ENCODE measurements at places on chromosomes 2 and 18. TPM values are rescaled to one million over a fixed set of nuclear protein-coding genes. Genes with fewer than 3 reads are reported as not detected.

DNA sequence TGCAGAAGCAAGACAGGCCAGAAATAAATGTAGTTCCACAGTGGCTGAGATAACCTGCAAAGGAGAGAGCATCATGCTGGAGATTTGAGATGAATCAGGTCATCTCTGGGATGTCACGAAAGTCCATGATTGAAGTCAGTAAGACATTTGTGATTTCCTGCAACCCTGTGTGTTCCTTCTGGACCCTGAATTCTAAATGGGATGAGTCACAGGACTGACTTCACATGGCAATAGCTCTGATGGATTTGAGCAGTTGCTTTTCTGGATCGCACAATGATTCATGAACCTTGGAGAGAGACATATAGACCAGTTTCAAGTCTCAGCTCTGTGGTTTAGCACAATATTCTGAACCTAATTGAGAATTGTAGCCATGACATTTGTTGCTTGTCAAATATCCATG, 102.9 kb downstream of the TSN start:
- DNase-seq = no peak

DNA sequence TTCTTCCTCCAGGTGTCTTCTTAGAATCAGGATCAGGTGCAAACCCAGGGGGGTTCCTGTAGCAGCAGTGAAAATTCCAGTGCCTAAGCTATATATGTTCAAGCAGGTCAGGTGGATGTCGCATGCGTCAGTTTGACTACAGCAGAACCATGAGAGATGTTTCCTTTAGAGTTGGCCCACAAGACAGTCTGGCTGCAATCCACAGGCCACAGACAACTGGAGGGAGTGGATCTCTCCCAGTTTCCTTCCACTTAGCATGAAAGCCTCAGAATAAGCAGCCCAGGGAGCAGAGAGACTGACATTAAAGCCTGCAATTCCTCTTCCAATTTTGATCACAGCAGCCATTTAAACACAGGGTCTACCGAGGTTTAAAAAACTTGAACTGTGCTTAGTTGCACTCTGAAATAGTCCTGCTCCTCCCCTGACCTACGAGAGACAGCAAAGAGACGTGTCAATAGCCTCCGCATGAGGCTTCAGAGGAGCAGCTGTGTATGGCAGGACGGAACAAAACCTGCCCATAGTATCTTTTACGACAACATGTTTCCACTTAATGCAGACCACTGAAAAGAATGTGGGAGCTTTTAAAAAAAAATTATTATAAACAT, 988 bp upstream of the KCNE4 start:
- peak; percentile 45 for DNase-seq

- DNase-seq = no peak
Observed at GRCh38 chr2:43513216-43513615, 82.6 kb downstream of the THADA start.

The MYO5B gene
- 2.5 TPM for polyA plus RNA-seq

DNA sequence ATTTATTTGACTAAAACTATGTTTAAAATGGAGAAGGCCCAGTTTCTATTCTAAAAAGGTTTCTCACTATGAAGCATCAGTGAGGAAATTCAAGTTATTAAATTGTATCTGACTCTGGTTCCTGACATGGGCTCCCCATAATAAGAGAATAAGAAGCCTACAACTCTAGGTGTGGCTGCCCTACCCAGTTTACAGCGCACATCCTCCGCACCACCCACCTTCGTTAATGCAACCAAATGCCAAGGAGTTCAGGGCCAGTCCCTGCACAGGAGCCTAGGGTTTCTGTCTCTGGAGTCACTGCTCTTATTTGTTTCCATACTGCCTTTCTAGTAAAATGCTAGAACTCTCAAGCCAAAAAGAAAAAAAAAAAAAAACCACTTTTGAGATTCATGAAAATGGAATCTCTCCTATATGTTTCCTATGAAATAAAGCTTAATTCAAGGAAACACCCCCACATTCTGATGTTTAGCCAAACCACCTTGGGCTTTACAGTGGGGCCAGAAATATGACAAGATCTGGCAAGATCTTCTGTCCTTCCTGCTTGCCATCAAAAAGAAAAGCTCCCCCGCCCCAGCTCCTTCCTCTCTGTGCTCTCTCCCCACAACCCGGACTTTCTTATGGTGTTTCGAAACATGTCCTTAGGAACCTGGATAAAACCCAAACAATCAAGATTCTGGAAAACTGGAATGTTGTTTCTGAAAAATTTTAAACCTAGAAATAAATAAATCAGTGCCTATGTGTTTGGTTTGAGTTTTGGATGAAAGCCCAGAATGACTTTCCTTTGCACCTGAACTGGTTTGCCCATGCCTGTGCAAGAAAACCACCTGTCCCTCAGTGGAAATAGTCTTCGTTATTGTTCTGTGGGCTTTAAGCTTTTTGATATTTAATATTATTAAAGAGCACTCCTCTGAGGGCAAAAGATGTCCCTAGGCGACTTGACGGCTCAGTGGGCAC, 136.7 kb downstream of the SP3 start:
- peak; percentile 32 for DNase-seq

DNA sequence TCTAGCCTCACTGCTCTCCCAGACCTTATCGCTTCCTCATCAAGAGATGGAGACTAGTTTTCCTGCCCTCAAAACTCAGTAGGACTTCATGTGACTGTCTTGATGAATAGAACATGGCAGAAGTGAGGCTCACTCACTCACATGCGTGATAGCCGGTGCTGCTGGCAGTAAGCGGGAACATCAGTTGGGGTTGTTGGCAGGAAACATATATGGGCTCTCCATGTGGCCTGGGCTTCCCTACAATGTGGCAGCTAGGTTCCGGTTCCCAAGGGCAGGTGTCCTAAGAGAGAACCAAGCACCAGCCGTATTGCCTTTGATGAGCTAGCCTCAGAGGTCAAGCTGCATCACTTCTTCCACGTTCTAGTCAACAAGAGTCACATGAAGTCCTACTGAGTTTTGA, 15.2 kb upstream of the FAHD2A start:
- DNase-seq = no peak

GRCh38 chr18:58511306-58511705, 117.6 kb downstream of the ALPK2 start:
- no peak for DNase-seq

DNA sequence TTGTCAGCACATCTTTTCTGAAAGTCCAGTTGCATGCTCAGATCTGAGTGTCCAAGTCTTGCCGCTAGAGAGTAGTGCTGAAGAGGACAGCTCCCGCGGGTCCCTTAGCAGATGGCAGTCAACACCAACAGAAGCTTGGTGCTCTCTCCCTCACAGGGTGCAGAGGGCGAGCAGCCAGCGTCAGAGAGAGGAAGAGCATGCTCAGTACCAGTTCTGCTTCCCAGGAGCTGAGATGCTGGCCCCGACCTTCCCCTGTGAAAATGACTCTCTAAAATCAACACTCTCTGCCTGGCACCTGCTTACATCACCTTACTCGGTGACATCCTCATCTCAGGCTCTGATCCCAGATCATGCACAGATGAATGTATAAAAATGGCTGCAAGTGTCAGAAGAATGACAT, 86.0 kb upstream of the TWIST2 start:
- DNase-seq = peak; percentile 39

The SLC30A3 gene
- 0.39 TPM for polyA plus RNA-seq

The NFATC1 gene
- 14.4 TPM for polyA plus RNA-seq

DNA sequence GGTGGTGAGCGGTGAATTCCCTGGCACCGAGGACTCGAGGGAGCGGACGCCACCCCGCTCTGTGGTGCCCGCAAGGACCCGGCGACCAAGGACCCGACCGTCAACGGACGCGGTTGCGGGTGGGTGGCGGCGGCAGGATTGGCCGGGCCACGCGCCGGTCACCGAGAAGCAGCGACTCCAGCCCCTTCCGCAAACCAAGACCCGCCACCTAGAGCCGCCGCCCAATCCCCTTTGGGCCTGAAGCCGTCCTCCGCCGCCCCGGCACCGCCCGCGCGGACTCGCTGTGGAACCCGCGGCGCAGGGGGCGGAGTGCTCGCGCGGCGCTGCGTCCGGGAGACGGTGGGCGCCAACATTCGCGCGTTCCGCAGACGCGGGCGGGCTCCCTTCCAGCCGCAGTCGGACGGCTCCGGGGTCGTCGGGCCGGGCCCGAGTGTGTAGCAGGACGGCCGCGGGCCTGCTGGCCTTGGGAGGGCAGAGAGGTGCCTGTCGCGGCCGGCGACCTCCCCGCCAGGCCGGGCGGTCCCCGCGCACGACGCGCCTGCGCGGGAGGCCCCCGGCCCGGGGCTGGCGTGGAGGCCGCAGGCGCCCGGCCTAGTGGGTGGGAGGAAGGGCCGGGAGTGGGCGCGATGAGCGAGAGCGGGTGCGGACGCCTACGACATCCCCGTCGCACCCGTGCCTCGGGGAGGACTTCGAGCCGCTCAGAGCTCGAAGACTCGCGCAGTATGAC, at the start of the genes FAM228B and PFN4:
TSS of gene FAM228B (plus strand) at position 275 of the 727 bp plus-strand sequence. CDS start 893 bp downstream, outside the sequence.
TSS of gene PFN4 (minus strand) at position 140 of the 727 bp plus-strand sequence. CDS start 799 bp downstream, outside the sequence.
- peak; percentile 75 for DNase-seq

GRCh38 chr2:188551671-188552070, 260.0 kb downstream of the GULP1 start:
- no peak for DNase-seq

DNA sequence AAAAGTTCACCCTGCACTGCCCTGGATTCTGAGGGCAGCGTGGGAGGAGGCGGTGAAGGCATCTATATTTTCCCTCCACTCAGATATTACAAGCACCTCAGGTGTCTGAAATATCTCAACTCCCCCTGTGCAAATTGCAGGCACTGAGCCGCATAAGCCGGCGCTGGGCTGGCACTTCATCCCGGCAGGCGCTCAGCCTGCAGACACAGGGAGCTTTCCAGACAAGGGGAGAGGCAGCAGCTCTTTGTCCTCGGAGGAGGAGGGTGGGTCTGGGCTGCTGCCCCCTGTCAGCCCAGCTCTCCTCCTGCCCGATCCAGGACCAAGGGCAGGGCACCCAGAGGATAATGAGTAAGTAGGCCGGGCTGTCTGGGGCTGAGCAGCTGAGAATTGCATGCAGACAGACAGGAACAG, 189.3 kb upstream of the MYT1L start:
- no peak for DNase-seq

The KIAA1328 gene
- 5.3 TPM for polyA plus RNA-seq

- DNase-seq = no peak
Observed at GRCh38 chr18:63949068-63949737, at the start of gene HMSD. TSS of gene HMSD (plus strand) at chr18:63949301. CDS start at chr18:63953456, 4,155 bp downstream.
